ENCODE measurements at places on chromosomes 16 and 17.

DNA sequence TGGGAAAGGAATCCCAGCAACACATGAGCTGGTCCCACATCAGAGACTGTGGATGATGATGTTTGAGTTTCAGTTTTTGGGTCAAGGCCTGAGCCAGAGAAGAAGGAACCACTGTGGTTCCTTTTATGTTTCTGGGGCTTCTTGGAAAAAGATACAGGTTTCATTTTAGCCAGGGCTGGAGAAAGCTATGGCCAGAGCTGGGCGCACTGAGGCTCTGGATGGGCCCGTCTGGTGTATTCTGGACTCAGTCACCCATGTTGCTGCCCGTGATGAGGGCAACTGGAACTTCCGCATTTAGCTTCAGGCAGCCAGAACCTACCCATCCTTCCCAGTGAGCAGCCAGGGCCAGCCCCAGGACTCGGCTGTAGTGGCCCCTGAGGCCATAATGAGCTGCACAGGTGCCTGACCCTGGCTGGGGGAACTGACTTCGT, 15.0 kb upstream of the PITPNA start:
- DNase-seq = no peak

DNA sequence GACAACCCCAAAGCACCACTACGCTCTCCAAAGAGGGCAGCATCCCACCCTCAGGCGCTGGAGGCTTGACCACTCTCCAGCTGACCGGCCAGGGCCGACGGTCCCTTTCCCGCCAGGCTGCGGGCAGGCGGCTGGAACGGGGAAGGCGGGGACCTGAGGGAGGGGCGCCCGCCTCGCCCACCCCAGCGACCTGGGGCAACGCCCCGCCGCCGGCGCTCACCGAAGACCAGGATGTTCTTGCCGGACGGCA, 431 bp downstream of the DYNC1LI2 start:
- DNase-seq = no peak

DNA sequence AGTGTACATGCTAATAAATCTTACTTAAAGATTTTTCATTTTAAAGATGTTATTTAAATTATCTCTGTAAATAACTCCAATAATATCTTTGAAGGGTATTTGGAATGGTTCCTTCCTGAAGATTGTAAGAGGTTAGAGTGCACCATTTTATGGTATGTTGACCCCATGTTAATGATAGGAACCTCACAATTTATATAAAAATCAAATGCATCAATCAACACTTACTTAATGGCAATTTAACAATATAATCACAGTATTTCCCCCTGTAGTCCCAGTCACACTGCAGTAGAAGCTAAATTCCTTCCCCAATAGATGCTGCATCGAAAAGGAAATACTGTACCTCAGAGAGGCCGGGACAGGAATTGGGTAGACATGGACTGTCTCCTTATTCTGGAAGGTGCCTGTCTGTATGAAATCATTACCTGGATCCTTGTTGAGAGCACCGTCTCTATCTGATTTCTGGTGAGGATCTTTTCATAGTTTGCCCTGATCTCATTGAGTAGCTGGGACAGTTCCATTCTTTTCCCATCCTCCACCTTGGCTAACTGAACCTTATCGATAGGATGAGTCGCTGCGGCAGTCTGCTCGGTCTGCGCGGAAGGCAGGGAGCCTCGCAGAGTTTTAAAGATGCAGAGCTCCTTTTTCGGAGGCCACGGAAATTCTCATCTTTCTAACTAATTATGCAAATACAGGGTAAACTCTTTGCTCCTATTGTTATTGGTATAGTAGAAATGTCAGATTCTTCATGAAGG, at the start of gene KRT222:
Gene KRT222 (minus strand): TSS at position 596 of the 752 bp plus-strand sequence. CDS start 78 bp downstream, at position 518.
- DNase-seq = no peak

GRCh38 chr16:80862160-80862705, 57.8 kb upstream of the CDYL2 start:
- no peak for DNase-seq

- DNase-seq = no peak
Observed at GRCh38 chr16:89920723-89921122, 2.1 kb downstream of the MC1R start.

DNA sequence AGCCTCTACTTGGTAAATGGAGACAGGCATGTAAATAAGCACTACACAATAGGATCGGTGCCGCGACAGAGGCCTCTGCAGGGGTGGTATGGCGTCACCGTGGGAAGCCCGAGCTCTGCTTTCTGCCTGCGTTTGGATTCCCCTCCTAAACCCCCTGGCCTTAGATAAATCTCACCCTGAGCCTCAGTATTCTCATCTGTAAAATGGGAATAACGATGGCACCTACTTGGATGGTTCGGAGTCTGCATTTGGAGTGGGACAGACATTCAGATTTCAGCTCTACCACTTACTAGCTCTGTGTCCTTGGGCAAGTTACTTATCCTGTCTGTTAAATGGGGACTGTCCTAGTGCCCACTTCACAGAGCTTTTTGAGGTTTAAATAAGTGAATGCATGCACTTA, 42.8 kb upstream of the TNRC6A start:
- no peak for DNase-seq

DNA sequence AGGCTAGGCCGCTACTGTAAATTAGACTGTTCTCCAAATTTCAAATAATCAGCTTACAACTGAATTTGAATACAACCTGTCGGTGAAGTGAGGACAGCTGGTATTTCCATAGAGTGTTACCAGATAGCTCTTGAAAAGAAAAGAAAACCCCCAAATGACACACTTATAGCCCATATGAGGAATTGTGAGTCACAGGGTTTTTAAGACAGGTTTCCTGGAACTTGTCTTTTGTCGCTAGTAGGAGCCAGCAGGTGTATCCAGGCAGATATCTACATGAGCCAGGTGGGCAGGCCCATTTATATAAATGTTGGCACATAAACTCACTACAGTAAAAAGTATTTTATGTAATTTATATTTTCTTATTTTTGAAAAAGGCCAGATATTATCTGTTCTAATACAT, 24.0 kb downstream of the TNRC6A start:
- DNase-seq = no peak

DNA sequence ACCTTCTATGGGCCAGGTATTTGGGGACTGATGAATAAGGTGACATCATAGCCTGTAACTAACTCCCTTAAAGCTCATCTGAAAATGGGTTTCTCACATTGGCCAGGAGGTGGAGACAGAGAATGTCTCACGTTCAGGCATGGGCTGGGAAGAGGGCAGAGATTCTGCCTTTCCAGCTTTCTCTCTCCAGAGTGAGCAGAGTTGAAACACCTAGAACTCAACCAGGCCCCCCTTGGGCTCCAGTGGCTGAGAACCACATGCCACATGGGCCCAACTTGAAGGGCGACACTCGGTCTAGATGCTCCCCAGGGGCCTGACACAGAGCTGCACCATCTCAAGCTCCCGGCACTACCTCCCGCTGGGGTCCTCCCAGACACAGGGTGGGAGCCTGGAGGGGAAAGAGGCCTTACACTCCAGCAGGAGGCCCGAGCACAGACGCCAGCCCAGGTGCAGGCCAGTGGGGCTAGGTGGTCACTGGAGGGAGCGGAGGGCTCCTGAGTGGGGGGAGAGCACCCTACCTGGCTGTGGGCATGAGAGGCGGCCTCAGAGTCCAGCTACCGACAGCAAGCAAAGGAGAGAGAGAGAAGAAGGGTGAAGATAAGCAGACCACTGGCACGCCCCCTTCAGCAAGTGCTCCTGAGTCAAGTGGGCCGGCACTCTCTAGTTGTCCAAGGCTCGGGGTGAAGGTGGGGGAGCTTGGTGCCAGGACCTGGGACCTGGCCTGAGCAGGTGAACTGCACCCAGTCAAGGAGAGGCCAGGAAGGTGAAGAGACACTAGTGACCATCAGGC, 55.9 kb downstream of the MYO18A start:
- no peak for DNase-seq

DNA sequence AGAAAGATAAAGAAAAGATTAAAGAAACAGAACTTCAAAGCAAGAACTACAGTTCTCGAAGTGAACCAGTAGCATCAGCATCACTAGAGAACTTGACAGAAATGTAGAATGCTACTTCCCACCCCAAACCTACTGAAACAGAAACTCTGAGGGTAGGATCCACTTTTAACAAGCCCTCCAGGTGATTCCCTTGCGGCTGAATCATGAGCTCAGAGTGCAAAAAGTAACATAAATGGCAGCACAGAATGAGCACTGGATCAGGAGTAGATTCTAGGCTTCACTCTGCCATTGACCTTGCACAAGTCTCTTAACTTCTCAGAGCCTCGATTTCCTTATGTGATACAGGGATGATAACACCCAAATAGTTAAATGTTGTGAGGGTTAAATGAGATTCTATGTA, 5.8 kb downstream of the TOM1L2 start:
- no peak for DNase-seq

- no peak for DNase-seq
Observed at GRCh38 chr16:17177242-17177958, 293.4 kb downstream of the XYLT1 start.

DNA sequence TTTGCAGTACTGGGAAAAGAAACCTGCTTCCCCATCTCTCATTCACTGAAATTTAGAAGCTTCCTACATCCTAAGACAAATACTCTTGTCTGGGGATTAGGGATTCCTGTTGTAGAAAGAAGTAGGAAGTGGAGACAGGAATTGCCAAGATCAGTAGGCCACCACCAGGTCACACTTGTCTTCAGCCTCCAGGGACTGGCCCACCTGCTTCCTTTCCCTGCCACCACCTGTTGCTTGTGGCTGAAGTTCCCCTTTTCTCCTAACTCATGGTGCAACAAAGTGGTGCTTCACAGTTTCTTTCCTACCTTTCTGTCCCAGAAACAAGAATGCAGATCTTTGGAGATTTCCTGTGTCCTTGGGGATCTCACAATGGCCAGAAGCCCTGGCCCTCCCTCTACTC, 82.4 kb downstream of the WNT3 start:
- no peak for DNase-seq
